ENCODE measurements at places on chromosomes 3 and 15.

- DNase-seq, result no peak
Measured at GRCh38 chr3:194277104-194277785, 73.9 kb downstream of the CPN2 start.

- DNase-seq, result no peak
Measured at GRCh38 chr15:51613951-51614350, 8.6 kb downstream of the DMXL2 start.

DNA sequence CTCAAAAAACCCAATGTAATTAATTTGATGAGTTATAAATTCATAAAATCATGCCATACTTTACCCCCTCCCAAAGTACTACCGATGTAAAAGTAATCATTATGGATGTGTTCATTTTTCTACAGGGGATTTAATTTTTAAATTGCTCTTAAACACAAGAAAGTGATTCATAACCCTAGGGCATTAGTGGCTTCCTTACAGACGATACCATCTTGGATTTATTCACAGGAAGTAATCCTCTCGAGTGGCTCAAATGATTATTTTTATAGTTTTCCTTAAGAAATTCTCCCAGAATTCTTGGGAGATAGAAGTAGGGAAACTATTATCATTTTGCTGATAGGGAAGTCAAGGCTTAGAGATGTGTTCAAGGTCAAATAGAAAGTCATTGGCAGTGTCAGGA lies 80.9 kb downstream of the PEX5L start:
- DNase-seq, result no peak

DNA sequence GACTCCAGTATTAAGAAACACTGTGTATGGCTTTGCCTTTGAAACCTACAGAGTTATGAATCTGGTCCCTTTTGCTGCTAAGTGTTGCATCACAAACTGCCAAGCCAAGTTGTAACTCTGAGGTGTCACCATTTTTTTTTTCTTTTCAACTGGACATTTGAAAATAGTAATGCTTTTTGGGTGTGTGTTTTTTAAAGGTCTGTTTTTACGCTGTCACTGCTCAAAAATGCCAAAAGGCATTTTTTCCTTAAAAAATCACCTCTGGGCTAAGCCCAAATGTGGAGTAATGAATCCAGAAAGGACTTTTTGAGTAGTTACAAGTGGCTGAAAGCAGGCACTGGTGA lies 9.5 kb downstream of the SMAD3 start:
- DNase-seq, result no peak

GRCh38 chr15:75926931-75927330 lies 23.3 kb downstream of the FBXO22 start:
- DNase-seq, result no peak

- peak; percentile 69 for DNase-seq
Measured at GRCh38 chr3:141498598-141499223, 11.9 kb downstream of the RASA2 start.

GRCh38 chr3:193722566-193722965 lies 129.6 kb downstream of the OPA1 start:
- no peak for DNase-seq

DNA sequence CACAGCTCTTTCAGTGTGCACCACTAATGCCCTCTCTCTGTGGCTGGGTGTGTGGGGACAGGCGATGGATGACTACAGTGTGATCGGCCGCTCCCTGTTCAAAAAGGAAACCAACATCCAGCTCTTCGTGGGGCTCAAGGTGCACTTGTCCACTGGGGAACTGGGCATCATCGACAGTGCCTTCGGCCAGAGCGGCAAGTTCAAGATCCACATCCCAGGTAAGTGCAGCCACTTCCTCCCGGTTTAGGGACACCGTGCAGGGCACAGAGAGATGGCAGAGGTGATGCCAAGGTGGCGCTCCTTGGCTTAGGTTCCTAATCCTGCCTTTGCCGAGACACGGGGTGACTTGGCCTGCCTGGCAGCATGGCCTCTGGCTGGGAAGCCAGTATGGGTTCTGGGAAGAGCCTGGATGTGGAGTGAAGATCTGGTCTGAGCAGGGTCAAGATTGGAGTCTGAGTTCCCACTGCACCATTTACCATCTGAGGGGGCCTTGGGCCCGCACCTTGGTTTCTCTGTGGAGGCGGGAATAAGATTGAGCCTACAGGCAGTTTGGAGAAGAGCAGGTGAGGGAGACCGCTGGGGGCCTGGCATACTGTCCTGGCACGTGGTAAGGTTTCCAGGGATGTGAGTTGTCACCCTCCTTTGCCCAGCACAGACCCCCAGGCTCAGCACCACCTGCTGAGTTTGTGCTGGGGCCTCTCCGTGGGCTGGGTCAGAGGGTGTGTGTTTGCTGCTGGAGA lies 108.4 kb downstream of the DNAJB8 start:
- DNase-seq, result no peak

- no peak for DNase-seq
Measured at GRCh38 chr3:188007897-188008296, 146.1 kb upstream of the LPP start.

DNA sequence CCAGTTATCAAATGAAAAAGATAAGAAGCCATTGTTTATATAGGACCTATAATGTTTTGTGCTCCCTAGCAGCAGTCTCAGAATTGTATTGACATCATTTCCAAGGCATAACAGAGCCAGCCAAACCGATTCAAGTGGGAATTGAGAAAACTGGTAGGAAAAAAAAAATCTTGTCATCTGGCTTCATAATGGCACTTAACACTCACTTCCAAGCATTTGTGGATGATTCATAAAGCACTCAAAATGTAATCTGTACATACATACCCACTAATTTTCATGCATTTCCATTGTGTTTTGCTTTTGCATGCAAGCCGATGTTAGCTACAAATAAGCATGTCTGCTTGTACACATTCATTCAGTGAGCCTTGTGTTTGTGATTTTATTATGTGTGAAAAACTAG lies 18.6 kb upstream of the TRPC1 start:
- DNase-seq, result no peak

- DNase-seq, result no peak
Measured at GRCh38 chr3:156406393-156406792, 148.5 kb downstream of the SSR3 start.

GRCh38 chr3:138373736-138374094 lies 25.3 kb downstream of the MRAS start:
- no peak for DNase-seq

DNA sequence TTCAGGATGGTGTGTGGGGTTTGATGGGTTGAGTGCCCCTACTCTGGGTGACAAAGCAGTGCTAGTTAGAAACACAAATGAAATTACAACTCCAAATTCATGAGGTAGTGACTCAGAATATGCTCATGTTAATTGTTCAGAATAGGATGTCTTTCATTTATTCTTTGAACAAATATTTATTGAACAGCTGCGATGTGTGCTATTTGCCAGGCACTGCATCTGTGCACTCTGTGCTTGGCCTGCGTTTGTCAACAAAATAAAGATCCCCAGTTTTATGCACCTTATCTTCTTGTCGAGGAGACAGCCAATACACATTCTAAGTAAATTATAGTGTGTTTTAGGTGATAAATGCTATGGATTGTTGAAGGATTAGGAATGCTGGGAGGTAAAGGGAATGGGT lies 27.3 kb downstream of the MED12L start:
- no peak for DNase-seq

DNA sequence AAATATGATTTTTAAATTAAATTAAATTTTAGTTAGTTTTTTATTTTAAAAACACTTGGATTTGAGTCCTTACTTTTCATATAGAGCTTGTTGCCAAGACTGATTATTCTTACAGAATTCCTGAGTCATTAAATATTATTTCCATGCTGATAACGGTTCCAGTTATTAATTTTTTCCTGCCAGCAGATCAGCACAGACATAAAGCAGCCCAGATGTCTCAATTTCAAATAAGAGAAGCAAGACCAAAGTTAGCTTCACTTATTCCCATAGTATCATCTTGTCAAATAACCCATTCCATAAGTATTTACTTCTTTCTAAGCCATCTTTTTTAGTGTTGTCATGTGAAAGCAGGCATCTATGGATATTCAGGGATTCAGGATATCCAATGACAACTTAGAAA lies 75.3 kb downstream of the SSR3 start:
- no peak for DNase-seq

GRCh38 chr3:30873671-30874070 lies 20.8 kb downstream of the GADL1 start:
- no peak for DNase-seq

GRCh38 chr3:100802126-100802525 lies 92.8 kb downstream of the TFG start:
- no peak for DNase-seq

- DNase-seq, result no peak
Measured at GRCh38 chr3:78183906-78184599, 1144.2 kb downstream of the ROBO2 start.

DNA sequence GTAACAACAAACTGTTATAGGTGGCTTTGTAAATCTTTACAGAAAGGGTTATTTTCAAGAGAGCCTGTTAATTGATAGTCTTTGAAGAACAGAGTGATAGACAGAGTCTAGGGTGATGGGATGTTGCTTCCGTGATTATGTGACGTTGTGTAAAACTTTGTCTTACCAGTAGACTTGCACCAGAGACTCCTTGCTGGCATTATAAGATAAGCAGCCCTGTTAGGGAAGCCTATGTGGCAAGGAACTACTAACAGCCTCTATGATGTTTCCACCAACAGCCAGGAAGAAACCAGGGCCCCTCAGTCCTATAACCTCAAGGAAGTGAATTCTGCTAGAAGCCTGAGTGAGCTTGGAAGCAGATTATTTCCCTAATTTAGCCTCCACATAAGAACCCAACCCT lies 18.9 kb downstream of the STT3B start:
- DNase-seq, result no peak

DNA sequence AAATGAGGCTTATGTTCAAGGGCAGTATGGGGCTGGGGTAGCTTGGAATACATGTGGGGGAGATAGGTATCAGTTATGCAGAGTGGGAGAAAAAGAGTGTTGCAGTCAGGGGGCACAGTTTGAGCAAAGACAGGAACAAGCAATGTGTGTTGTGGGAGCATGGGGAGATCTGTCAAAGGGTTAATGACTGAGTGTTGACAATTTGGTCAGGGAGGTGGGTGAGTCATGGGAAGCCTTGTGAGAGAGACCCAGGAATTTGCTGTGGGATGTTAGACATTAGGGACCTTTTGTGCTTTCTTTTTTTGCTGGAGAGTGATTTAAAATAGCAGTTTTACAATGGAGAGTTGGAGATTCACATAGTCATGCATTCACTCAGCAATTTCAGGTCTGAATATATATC lies 221.6 kb upstream of the NR2E3 start:
- no peak for DNase-seq

DNA sequence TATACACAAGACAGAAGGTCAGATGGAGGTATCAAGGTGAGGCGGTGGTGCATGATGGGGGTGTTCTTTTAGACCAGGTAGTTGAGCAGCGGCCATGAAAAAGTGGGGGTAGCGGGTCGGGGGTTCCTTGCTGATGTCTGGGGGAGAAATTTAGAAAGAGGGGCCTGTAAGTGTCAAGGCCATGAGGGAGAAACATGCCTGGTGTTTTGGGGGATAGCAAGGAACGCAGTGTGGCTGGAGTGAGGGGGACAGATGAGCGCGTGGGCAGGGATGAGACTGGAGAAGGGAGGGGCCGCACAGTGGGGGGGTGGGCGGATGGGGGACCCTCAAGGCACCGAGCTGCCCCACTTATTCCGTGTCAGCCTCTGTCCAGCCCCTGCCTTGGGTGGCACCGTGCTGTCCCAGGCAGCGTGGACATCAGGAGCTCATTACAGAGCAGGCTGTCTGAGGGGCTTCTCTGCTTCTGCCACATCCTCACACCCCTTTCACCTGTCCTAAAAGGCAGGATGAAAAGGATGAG lies 143.3 kb downstream of the SMAD6 start:
- no peak for DNase-seq

DNA sequence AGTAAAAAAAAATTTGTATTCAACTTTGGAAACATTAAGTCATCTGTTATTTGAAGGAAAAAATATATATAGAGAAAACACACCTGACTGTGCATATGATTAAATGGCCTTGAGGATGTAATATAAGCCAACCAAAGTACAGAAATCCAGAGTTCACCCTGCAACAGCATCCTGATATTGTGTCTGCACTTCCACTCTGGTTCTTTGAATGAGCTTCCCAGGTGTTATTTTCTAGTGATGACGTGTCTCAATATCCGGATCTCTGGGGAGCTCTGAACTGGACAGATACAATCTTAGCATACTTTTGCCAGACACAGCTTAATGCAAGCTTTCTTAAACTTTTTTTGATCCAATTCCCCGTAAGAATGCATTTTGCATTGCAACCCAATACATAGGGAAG lies 19.5 kb upstream of the PIK3CB start:
- no peak for DNase-seq

DNA sequence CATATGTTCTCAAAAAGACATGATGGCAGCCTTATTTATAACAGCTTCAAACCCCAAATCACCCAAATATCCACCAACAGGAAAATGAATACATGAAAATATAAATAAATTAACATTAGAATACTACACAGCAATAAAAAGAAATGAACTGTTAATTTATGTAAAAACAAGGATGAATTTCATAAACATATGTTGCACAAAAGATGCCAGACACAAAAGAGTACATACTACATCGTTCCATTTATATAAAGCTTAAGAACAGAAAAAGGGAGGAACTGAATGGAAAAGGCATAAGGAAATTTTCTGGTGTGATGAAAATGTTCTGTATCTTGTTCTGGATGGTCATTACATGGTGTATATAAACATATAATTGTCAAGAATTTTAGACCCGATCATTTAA lies 69.9 kb upstream of the TUSC7 start:
- no peak for DNase-seq

GRCh38 chr3:38348903-38349302 lies 2.3 kb downstream of the XYLB start:
- no peak for DNase-seq
